ENCODE measurements at places on chromosomes 7 and 10.

DNA sequence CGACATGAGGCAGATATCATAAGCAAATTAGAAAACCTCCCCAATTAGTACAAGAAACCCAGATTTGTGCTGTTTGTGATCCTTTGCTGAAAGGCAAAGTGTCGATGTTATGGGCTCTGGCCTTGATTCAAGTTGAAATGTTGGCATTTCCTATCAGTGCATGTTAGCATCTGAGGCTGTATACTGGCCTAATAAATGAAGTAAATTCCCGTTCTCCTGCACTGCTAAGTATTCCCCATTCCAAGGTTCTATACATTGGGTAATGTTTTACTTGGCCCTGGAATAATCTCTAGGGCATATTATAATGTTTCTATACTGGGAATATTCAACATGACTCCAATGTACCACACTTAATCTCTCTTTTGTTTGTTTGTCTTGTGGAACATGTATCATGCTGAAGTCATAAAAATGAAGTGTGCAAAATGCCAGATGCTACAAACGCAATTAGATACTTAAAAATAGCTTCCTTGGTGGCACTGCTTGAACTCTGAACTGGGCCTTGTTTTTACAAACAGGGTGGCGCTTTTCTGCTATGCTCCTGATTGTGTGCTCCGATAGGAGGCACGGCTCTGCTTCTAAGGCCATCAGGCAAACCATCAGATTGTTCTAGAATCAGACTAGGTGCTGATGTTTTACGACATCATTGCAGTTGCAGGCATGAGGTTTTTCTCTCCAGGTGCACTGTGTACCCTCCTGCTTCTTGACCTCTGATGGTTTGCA is 156.7 kb upstream of the TCF7L2 start:
- DNase-seq = peak; percentile 60

GRCh38 chr10:77186936-77187335 is 450.7 kb downstream of the KCNMA1 start:
- no peak for DNase-seq

- DNase-seq = no peak
Measured at GRCh38 chr10:110629680-110630191, 14.4 kb upstream of the RBM20 start.

- DNase-seq = peak; percentile 50
Measured at GRCh38 chr7:12638851-12639456, 48.5 kb upstream of the ARL4A start.

GRCh38 chr7:42945821-42946626 is 13.8 kb downstream of the MRPL32 start:
- peak; percentile 15 for DNase-seq

GRCh38 chr7:1915956-1916600 is 246.0 kb downstream of the ELFN1 start:
- no peak for DNase-seq
